ENCODE measurements at places on chromosomes 7 and 10.

GRCh38 chr10:33703501-33704213, 369.2 kb upstream of the NRP1 start:
- DNase-seq = no peak

GRCh38 chr7:120360918-120361317, 87.9 kb downstream of the KCND2 start:
- no peak for DNase-seq

DNA sequence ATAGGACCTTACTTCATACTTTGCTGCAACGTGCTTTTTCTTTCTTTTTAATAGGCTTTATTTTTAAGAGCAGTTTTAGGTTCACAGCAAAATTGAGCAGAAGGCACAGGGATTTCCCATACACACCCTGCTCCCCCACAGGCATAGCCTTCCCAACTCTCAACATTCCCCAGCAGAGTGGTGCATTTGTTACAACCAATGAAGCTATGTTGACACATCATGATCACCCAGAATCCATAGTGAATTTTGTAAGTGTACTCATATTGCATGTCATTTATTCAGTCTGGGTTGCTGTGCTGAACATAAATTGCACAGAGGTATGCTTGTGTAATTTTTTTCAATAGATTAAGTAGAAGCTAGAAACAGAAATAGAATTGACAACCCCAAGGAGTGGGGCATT, 327.3 kb downstream of the INHBA start:
- no peak for DNase-seq

GRCh38 chr7:3285652-3286051, 15.4 kb upstream of the SDK1 start:
- DNase-seq = no peak

DNA sequence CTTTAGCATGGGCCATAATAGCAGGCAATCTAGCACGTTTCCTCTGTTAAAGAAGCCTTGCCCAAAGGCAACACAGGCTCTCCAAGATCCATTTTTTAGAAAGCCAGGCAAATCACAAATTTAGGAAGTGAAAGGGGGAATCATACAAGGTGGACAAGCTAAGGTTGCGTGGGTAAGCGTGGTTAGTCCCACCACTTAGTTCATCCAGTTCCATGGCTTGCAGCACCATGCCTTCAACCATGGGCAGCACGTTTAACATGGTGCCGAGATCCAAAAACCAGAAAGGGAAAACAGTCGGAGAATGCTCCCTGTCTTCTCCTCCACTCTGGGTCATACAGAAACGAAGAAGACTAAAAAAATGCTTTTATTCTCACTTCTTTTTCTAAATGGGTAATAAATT, 234.4 kb upstream of the IMMP2L start:
- DNase-seq = no peak

DNA sequence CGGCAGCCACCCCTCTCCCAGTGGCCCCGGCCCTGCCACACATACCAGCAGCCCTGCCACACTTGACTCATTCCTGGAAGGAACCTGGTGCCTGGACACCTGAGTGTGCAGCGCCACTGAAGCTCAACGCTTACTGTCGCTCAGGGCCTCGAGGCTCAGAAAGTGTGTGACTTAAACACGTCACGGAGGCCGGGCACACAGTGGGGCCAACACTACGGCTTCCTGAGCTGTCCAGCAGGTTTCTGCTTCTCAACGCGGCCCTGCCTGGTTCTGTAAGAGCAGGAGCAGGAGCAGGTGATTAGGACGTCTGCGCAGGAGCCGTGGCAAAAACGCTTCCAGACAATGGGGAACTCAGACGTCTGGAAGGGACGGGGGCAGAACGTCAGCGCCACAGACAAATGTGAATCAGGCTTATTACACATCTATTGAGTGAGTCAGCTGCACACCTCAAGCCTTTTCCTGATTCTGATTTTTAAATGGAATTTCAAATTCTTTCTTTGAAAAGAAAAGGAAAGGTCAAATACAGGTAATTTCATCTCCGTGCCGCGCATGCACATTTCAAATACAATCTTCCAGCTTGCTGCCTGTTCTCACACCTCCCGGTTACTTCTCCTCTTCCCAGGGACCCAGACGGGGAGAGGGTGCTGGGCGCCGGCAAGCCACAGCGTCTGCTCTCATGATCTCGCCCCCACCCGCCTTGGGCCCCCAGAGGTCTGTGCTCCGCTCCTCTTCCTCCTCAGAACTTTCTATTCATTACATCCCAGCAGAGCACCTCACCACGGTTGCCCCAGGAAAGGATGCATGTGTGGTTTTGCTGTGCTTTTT, 66.6 kb downstream of the ADARB2 start:
- DNase-seq = no peak

DNA sequence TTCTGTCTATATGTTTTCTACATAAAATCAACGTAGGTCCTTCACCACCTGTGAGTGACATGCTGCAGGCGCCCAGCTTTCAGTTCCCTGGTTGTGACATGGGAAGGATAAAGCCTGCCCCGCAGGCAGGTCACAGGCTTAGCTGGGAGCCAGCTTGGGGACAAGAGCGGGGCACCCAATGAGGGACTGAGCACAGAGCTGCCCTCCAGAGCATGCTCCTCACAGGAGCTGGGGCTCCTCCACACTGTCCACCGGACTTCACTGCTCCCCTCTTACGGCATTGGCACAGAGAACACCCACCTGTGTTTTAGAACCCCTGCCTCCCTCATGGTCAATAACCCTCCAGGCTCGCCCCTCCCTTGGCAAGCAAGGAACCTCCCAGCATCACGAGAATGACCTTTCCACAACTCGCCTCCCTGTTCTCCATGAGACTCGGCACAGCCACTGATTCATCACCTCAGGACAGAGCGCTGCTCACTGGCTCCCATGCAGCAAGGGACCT, 187.1 kb downstream of the TNS3 start:
- DNase-seq = no peak

GRCh38 chr10:71038921-71039320, 150.6 kb upstream of the PCBD1 start:
- no peak for DNase-seq

- DNase-seq = no peak
Measured at GRCh38 chr10:19874791-19875190, 58.6 kb downstream of the PLXDC2 start.

- DNase-seq = peak; percentile 22
Measured at GRCh38 chr7:42745357-42746059, 166.4 kb downstream of the C7orf25 start.

DNA sequence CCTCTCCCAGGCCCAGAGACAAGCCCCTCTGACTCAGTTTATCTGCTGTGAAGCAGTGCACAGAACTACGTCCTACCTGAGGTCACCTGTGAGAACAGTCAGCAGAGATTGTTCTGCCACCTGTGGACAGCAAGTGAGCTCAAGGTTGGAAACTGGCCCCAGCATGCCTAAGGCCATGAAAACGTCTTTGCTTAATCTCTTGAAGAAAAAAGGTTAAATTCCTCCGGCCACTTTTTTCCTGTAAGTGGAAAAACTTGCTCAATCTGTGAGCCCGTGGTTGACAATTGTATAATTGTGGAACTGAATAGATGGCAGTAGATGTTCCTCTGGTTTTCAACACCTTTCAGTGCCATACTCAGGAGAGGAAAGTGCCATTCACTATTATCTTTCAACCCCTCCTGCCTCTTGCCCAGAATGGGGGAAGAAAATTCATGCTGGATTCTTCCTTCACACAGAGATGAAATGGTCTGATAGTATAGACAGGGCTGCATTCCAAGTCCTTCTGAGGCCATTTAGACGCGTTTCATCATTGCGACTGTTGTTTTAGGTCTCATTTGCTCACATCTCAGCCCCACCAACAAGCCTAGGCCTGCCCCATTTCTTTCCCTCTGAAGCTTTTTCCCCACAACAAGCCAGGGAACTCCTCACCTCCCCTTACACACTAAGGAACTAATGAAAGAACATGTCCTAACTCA, 292.9 kb downstream of the FZD1 start:
- DNase-seq = no peak

- DNase-seq = no peak
Measured at GRCh38 chr10:116053910-116054309, 219.1 kb downstream of the GFRA1 start.

GRCh38 chr10:112375721-112376395, 1.9 kb downstream of the ACSL5 start:
- DNase-seq = peak; percentile 77

- no peak for DNase-seq
Measured at GRCh38 chr10:25220156-25220555, 45.4 kb downstream of the GPR158 start.

DNA sequence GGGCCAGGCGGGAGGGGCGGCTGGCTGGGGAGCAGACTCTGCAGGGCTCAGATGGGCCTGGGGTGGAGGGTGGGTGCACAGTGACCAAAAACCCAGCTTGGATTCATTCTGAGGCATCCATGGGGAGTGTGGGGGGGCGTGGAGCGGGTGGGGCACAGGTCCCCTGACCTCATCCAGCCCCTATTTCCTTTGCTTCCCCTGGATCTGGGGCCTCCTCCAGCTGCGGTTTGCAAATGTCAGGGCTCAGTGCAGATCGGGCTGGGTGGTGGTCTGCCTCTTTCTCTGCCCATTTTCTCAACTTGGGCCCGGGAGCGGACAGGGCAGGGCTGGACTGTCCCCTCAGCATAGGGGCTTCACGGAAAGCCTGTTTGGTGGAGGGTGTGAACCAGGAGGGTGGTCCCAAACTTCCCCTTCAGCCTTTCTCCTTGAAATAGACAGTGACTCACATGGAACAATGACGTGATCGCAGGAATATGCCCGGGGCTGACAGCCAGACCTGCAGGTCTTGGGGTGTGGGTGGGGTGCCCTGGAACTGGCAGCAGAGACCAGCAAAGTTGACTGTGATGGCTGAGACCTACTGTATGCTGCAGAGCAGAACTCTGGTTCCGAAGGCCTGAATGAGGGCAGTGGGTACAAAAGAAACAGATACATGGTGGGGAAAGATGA, 72.9 kb upstream of the PODXL start:
- DNase-seq = no peak

GRCh38 chr10:131891196-131891928, 9.4 kb upstream of the PPP2R2D start:
- no peak for DNase-seq

- DNase-seq = peak; percentile 88
Measured at GRCh38 chr7:20021831-20022230, 195.4 kb downstream of the MACC1 start.

- no peak for DNase-seq
Measured at GRCh38 chr7:1325646-1326510, 93.2 kb downstream of the UNCX start.

GRCh38 chr7:40105879-40106473, 28.4 kb downstream of the MPLKIP start:
- DNase-seq = peak; percentile 3

- DNase-seq = no peak
Measured at GRCh38 chr7:22832401-22832800, 9.8 kb upstream of the TOMM7 start.

GRCh38 chr10:72353965-72354355, 759 bp downstream of the DNAJB12 start:
- DNase-seq = no peak

DNA sequence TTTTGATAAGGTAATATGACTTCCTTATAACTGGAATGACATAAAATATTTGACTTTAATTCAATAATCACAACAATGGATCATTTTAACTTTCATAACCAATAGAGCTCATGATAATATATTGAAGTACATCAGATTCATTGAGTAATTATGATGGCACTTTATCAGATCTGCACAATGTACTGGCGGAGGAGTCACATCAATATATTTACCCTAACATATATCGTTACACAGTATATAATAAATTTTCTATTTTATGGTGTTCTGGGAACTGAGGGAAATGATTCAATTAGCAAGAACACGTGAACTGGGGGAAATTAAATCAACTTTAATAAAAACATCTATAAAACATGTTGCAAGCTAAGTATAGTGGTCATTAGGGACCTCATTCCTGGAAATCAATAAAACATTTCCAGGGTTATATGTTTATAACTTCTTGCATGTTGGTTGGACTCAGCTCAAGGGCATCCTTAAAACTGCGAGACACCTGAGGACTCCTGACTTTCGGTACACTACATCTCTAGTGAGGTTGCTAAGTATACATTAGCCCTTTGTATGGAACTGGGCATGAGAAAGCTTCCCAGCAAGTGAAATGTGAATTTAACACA, 254.0 kb downstream of the KCND2 start:
- DNase-seq = no peak

- DNase-seq = no peak
Measured at GRCh38 chr10:129770286-129770685, 193.8 kb downstream of the EBF3 start.

DNA sequence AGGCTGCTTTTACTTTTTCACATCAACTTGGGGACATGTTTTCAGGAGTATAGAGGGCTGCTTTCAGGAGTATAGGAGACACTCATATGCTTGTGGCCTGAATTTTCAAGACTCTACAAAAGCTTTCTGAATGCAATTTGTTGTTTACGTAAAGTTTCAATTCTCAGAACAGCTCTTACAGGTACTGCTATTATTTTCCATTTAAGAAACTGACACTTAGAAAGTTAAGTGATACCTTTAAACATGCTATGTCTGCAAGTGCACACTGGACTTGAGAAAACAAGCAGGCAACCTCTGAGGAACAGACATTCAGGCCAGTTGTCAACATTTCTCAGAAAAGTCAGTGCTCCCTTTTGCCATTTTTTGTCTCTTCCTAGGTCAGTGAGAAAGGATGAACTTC, 70.0 kb upstream of the PHYHIPL start:
- DNase-seq = no peak

DNA sequence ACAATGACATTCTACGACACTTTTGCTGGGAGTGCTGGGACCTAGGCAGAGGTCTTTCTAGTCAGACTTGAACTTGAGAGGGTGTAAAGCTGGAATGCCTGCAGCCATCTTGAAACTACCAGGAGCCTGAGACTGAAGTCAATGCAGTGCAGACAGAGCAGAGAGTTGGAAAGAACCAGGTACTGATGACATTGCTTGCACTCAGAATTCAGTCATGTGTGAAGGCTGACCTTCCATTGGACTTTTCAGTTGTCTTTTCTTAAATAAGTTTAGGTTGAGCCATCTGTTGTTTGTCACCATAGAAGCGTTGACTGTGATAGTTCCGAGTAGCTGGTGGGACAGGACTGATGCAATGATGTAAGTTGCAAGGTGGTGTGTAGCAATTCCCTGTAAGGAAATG, 3.1 kb upstream of the PLPP4 start:
- no peak for DNase-seq

- DNase-seq = no peak
Measured at GRCh38 chr7:68440866-68441265, 1157.4 kb upstream of the AUTS2 start.

DNA sequence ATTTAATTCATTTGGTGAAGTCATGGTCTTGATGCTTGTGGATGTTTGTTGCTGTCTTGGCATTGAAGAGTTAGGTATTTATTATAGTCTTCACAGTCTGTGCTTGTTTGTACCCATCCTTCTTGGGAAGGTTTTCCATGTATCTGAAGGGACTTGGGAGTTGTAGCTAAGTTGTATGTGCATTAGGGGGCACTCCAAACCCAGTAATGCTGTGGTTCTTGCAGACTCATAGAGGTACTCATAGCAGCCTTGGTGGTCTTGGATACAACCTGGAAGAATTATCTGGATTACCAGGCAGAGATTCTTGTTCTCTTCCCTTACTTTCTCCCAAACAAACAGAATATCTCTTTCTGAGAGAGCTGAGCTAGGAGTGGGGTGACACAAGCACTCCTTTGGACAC, 93.2 kb downstream of the ADCYAP1R1 start:
- DNase-seq = no peak
